Stimulated activated naive CD4-positive, alpha-beta T cell (primary cell): ENCODE measurements at places on chromosomes 7 and 10.

GRCh38 chr7:140034421-140034820 lies 28.3 kb downstream of the PARP12 start:
- no peak for DNase-seq

- DNase-seq = no peak
Measured at GRCh38 chr7:23298141-23298881, 828 bp upstream of the MALSU1 start.

- no peak for DNase-seq
Measured at GRCh38 chr10:102384053-102384452, 11.5 kb upstream of the NFKB2 start.

DNA sequence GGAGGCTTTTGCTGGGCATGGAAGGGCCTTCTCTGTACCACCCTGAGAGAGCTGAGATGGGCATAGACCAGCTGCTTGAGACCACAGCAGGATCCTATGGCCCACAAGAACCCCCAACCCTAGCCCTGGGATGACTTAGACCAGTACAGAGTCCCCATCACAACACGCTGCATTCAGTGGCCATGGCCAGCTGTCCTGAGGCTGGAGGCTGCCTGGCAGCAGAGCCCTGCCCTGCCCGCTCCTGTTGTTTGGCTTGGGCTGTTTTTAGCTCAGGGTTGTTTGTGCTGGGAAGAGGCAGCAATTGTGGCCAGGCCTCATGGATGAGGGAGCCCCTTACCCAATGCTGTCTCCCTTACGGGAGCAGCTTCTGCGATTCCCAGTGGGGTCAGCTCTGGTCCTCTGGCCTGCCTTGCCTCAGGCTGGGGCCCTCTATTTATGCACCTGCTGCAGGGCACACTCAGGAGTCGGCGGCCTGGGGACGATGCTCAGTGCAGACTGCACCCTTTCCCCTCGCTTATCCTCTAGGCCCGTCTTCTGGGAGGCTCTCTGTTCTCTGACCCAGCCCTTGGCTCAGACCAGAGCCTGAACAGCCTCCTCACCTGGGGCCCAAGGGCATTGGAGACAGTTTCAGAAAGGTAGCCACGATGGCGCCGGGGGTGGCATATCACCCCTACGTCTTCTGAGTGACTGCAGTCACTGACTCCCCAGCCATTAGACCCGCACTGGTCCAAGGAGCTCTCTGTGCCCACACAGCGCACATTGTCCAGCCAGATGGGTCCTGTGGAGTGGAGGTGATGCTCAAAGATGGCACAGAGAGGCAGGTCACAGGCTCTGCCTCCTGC lies 6.3 kb downstream of the LOXL4 start:
- DNase-seq = no peak

DNA sequence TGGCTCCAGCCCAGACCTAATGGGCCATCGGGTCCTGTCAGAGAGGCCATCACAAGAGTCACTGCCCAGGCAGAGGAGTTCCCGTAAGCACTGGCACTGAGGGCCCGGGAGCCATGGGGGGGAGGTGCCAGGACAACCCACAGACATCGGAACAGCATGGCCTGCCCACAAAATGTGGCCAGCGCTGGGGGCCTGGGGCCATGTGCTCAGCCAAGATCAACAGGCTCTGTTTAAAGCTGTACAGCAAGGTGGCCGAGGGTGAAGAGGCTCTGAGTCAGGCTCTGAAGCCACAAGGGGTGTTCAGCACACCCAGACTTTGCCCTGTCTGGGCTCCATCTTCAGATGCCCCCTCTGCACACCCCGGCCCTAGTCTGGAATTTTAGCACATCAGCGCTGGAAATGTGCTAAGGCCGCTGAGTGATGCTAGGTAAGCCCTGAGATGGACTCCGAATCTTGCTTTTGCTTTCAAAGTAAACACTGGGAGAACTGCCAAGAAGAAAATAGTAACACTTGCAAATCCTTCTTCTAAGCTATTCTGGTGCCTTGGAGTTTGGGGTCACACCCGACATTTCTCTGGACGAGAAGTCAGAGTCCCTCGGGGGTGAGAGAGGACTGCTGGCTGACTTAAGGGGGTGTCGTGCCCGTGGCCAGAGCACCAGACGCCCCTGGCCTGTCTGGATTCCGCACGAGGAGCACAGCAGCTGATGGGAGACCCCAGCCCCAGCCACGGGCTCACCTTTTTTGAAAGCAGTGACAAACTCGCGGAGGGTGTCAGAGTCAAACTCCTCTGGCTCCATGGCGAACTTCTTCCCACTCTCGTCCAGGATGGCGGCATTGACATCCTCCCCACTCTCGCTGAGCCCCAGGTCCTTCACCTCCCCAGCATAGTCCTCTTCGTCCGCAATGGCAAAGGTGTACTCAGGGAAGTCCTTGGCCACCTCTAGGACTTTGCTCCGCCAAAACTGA lies 23.6 kb downstream of the PDIA4 start:
- DNase-seq = no peak

- no peak for DNase-seq
Measured at GRCh38 chr10:72728462-72728861, 36.5 kb downstream of the MCU start.

DNA sequence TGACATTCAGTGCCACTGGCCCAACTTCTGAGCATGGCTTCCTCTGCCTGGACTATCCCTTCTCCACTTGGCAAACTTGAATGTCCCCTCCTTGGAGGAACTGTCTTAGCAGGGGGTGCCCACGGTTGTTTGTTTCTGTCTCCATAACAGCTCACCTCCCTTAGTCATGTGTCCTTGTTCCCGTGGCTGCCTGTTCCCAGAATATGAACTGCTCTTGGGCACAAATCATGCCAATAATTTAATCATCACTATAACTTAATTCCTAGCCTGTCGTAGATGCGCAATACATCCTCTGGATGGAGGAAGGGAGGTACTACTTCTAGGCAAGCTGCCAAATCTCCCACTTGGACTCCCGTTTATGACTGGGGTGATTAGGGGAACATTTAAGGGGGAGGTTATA lies 173.1 kb downstream of the MYOF start:
- DNase-seq = no peak

GRCh38 chr7:28908775-28909174 lies 49.4 kb downstream of the TRIL start:
- no peak for DNase-seq

DNA sequence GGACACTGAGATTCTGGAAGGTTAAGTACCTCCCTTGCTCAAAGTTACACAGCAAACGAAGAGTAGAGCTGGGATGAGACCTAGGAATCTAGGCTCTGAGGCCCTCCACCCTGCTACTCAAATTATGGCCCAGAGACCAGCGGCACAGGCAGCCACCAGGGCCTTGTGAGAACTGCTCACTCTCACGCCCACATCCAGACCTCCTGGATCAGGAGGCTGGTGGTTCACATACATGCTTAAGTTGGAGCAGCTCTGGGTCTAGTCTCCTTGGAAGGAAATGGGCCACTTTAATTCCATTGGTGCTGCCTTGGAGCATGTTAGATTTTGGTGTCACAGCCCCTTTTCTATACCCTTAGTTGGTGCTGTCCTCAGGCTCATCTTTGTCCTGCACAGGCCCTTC lies 41.9 kb downstream of the ADRA2A start:
- DNase-seq = no peak

DNA sequence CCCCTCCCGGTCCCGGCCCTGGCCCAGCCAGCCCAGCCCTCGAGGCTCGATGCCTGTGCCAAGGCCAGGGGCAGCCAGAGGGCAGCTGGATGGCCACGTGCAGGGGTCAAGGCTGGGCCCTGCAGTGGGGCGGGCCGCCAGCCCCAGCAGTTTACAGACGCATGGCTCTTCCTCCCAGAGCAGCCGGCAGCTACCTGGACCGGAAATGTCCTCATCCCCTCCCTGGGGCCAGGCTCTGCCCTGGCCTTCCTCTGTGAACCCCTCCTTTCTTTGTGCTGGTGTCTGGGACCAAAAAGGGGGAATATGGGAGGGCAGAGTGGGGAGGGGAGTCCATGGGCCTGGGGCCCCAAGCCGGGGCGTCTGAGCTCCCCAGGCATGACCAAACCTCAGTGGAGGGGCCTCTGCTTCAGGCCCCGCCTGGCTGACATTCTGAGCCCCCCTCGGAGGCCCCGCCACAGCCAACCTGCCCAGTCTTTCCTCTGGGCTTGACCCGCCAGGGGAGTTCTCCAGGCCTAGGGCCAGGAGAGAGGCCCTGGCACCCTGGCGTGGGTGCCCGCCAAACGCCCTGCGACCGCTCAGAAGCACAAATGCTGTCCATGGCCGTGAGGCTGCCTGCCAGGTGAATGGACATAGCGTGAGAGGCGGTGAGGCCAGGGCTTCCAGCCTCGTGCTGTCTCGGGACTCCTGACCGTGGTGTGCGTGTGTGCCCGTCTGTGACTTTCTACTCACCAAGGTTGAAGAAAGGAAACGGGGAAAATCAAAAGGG lies 24.7 kb upstream of the AMZ1 start:
- DNase-seq = no peak

- no peak for DNase-seq
Measured at GRCh38 chr10:132263866-132264265, 43.9 kb downstream of the STK32C start.

- DNase-seq = peak; percentile 40
Measured at GRCh38 chr7:135508883-135509588, 866 bp downstream of the CNOT4 start.

- no peak for DNase-seq
Measured at GRCh38 chr7:128937647-128938543, at the start of gene IRF5. TSS of gene IRF5 (plus strand) at chr7:128937927. CDS start at chr7:128942082, 4,155 bp downstream.

DNA sequence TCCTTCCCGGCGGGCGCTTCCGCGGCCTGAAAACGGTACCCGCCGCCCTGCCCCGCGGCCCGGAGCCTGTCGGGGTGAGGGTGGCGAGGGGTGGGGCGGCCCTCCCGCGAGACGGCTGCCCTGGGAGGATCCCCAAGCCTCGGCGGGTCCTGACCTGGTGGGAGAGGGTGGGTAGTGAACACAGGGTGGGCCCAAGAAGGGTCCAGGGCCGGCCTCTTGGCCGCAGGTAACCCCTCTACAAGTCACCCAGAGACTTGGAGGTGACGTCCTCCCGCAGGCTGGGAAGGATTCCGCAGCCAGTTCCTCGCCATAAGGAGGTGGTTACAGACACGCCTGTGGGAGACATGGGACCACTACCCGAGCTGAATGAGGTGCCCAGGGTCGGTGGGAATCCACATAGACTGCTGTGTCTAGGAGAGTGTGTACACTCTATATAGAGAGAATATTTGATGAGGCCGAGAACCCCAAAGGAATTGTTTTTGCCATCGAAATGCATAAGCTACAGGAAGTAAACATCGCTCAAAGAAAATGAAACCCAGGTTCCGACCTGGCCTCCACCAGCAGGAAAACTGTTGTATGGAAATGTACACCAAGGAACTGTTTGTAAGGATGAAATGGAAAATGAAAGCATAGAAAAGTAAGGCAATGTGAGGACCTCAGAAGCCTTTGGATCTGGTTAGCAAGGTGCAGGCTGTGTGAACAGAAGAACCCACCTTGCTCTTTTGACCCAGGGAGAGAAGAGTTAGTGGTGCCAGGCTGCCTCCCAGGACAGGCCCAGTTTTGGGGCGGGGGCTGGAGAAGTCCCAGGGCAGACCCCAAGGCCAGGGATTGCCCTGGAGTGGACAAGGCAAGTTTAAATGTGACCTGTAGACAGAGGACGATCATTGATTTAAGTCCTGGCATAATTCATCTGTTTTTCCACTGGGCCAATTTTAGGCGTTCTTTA lies 659 bp downstream of the OPTN start:
- peak; percentile 40 for DNase-seq

DNA sequence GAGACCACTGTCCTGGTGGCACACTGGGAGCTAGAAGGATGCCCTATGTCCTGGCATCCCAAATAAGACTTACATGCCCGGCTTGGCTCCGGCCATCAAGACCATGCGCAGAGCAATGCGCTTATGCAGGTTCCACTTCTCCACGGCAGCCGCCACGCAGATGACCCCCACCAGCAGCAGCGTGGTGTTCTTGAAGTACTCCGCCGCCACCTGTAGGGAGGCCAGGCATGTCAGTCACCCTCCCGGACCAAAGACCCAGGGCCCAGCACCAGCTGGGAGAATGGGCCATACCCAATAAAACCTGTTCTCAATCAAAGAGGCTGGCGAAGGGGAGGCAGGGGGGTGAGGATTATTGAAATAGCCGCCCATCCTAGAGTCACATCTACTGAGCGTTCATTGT lies 19.9 kb downstream of the SLC13A4 start:
- no peak for DNase-seq

DNA sequence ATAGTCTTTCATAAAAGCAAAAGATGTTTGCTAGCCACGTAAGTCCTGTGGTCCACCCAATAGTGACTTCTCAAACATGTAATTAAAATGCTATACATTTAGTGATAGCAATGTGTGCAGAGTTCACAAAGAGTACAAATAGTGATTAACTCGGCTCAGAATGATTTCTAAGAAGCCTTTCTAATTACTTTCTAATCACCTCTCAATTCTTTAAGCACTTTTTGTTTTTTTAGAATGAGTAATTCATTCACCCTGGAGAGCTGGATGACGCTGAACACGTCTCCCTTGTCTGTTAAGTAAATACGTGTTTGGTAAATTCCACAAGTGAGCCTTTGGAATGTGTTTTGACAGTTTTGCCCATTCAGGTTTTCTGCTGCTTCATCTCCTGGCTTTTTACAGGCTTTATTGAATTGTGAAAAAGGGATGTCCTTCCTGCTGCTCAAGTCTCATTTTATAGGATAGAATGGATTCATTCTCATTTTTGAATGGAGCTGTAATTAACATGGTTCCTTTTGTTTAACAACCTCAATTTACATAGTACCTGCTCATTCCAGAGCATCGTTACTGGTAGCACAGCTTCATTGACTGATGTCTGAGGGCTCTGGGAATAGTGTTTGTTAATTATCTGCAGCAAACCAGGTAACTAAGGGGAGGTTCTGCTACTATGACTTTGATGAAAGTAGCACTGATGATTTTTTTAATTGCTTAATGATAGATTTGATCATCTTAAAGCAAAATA lies 212.1 kb downstream of the VTI1A start:
- no peak for DNase-seq

- DNase-seq = no peak
Measured at GRCh38 chr10:96387601-96388000, 28.8 kb upstream of the OPALIN start.

DNA sequence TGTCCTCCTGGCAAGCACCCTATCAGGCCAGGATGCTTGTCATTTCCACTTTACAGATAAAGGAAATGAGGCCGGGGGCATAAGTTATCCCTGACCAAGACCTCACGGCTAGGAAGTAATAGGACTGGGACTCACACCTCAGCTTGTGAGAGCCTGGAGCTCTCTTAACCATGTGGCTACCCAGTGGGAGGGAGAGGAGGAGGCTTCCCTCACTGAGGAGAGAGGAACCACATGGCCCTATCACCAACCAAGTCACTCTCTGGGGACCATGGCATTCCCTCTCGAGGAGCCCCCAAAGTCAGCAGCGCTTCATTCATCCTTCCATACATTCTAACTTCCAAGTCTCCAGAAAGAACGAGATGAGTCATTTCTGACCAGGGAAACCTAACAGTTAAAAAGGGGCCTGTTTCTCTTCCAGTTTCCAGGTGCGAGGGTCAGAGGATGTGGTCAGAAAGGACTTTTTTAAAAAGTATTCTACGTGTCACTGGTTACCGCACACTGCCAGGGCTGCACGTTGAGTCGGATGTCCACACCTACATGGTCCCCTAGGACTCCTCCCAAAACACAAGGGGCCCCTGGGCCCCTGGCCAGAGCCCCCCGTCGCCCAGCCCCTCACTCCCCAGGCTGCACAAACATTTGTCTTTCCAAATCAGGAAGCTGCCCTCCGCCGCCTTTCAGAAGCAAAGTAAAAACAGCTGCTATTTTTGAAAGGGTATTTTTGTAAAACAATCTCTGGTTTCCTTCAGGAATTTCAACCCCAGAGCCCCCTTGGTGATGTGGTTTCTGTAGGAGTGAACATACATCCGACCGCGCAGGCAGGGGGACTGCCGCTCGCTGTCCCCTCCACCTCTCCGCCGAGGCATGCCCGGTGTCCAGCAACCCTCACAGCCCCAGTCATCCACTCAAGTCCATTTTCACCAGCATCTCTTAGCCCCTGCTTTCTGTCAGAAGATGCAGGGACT lies 128.2 kb upstream of the CHST15 start:
- DNase-seq = no peak
